Astrocyte of the hippocampus (primary cell): ENCODE measurements at places on chromosomes 3 and 15.

DNA sequence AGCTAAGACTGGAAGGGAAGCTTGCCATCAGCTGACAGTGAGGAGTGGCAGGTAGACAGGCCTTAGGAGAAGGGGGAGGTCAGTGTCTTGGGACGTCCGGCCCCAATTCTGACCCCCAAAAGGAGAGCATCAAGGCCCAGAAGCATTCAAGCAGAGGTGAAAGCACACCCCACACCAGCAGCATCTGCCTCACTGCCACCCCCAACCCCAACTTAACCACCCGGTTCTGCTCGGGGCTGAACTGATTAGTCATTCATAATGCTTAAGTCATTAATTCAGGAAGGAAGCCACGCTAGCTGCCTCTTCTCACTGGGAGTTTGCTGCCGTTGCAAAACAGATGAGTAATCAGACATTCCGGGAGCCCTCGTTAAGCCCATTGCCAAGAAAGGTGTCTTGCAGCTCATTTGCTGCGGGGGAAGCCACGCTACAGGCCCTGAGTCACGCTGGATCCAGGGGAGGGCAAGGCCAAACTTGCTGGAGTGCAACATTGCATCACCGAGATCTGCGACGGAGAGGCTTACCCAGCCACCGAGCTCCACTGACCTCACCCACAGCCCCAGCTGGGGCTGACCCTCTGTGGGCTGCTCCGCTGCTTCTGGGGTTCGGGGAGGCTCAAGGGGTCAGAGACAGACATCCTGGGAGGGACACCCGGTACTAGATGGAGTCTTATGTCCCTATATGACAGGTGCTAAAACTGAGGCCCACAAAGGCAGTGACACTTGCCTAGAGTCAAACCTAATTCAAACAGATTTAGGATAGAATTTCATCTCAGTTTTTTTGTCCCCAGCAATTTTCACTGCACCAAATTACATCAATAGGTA lies 46.4 kb upstream of the HES1 start:
- DNase-seq = peak; percentile 98

GRCh38 chr3:107630779-107631178 lies 108.0 kb downstream of the BBX start:
- no peak for DNase-seq

GRCh38 chr15:40031300-40031699 lies 7.7 kb downstream of the SRP14 start:
- DNase-seq = no peak

DNA sequence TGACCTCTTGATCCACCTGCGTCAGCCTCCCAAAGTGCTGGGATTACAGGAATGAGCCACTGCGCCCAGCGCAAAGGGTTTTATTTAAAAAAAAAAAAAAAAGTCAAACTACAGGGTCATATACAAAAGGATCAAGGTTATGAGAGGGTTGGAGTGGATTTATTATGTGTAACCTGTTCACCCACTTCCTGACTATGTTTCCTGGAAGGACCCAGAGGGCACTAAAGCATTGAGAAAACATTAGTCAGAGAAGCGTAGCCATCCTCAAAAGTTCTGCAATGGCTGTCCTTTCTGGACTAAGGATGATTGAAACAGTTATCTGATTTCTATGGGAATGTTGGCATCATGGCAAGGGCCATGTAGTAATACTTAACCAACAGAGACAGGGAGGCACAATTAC lies 7.3 kb upstream of the SCAPER start:
- no peak for DNase-seq

GRCh38 chr3:15102256-15102655 lies 3.3 kb upstream of the RBSN start:
- no peak for DNase-seq

- DNase-seq = peak; percentile 18
These were observed 59.5 kb downstream of the SCN11A start for GRCh38 chr3:38992117-38992760.

- DNase-seq = no peak
These were observed 929.2 kb upstream of the CFAP20DC start for GRCh38 chr3:59978979-59979378.

- DNase-seq = no peak
These were observed 42.3 kb downstream of the FBXO22 start for GRCh38 chr15:75945953-75946352.

GRCh38 chr15:57962887-57963286 lies 102.6 kb downstream of the ALDH1A2 start:
- DNase-seq = no peak

GRCh38 chr15:91376038-91376437 lies 276.0 kb downstream of the SV2B start:
- peak; percentile 14 for DNase-seq

GRCh38 chr3:195873971-195874370 lies 34.4 kb downstream of the TNK2 start:
- DNase-seq = peak; percentile 60

- no peak for DNase-seq
These were observed 43.5 kb upstream of the STXBP5L start for GRCh38 chr3:120864541-120864940.

GRCh38 chr15:27506752-27507151 lies 535.8 kb downstream of the GABRG3 start:
- no peak for DNase-seq

- DNase-seq = no peak
These were observed 325.6 kb upstream of the TLE3 start for GRCh38 chr15:70423267-70423666.

DNA sequence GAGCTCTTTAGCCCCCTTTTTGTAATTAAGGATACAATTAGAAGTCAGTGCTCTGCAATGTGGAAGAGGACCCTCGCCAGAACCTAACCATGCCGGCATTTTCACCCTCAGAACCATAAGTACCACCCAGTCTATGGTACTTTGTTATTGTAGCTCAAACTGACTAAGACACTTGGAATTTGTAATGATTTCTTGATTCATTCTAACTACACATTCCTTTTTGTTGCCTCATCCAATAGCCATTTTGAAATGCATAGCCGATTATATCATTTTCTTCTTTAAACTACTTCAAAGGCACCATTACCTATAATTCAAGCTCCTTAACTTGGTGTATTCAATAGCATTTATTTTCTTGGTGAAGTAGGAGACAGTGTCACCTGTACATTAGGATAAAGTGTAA lies 61.4 kb downstream of the GLB1 start:
- DNase-seq = peak; percentile 65

DNA sequence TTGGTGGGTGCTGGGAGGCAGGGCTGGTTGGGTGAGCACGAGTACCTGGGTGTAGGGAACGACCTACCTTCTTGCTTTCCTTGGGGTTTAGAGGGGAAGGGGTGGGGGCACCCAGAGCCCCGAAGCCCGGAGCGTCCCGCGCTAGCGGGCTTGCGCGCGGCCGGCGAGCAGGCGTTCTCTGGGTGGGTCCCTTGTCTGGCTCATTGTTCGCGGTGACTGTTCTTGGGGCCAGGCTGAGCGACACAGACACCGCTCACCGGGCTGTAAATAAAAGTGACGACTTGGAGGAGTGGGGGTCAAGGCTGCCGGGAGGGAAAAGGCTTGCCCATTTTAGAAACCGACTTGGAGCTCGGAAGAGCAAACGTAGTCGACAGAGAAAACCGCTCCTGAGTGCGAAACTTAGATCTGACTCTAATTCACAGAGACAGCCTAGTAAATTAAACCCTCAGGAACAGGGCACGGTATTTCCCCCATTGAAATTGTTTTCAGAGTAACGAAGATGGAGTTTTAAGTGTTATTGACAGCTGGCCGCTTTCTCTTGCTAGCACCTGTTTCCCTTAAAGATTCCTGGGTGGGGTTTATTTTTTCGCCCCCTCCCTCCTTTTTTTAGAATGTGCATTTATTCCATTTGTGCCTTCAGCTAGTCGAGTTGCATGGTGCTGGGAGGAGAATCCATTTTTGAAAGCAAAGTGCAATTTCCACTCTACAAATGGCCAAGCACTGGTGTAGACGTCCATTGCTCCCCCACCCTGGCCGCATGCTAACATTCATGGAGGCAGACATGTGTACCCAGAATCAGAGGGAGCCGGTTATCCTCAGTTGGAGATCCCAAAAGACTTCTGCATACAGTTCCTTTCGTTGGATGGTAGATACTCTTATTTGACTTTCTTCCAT lies 532.1 kb upstream of the SEMA6D start:
- peak; percentile 20 for DNase-seq

- DNase-seq = peak; percentile 71
These were observed 14.9 kb downstream of the PLEKHO2 start for GRCh38 chr15:64856429-64857145.

DNA sequence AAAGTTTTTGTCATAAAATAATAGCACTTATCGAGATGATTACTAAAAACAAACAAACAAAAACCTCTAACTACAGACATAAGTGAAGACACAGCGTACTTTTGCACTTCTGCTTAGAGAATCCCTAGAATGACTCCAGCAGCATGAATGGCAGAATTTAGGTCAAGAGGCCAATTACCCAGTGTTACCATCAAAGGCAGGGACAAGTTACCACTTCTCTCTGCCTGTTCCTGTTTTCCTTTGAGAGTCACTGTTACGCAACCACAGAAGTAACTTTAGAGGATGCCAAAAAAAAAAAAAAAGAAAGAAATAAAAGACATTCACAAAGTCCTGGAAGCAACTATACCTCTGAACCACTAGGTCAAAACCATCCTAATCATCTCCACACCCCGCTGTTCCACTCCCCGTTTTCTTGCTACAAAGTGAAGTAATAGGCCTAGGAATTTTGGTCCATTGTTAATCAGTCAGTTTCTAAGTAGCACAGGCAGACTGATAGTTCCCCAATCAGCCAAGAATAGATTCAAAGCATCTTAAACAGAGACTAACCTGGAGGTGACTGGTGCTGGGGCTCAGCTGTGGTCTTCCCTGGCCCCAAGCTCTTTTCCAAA lies 41.9 kb downstream of the FMN1 start:
- DNase-seq = peak; percentile 51

DNA sequence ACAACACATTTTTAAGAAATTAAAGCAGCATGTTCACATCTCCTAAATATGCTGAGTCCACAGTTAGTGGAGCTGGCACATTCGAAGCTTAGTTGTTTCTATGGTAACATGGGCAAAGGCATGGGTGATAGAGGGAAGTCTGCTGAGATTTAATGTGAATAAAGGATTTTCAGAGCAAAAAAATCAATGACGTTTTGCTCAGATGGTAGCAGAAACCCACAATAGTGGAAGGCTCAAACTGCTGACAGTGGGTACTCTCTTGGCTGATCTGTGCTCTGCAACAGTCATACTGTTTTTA lies 795.1 kb upstream of the ARPP21 start:
- DNase-seq = peak; percentile 13

DNA sequence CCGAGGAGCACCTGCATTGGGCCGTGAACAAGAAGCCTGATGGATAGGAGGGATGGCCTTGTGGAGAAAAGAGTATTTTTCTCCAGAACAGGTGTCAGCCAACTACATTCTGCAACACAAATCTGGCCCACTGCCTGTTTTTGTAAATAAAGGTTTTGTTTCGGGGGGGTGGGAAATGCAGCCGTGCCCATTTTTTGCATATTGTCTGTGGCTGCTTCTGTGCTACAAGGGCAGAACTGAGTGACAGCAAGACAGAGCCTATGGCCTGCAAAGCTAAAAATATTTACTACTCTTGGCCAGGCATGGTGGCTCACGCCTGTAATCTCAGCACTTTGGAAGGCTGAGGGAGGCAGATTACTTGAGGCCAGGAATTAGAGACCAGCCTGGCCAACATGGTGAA lies 95.9 kb upstream of the AKAP13 start:
- no peak for DNase-seq

DNA sequence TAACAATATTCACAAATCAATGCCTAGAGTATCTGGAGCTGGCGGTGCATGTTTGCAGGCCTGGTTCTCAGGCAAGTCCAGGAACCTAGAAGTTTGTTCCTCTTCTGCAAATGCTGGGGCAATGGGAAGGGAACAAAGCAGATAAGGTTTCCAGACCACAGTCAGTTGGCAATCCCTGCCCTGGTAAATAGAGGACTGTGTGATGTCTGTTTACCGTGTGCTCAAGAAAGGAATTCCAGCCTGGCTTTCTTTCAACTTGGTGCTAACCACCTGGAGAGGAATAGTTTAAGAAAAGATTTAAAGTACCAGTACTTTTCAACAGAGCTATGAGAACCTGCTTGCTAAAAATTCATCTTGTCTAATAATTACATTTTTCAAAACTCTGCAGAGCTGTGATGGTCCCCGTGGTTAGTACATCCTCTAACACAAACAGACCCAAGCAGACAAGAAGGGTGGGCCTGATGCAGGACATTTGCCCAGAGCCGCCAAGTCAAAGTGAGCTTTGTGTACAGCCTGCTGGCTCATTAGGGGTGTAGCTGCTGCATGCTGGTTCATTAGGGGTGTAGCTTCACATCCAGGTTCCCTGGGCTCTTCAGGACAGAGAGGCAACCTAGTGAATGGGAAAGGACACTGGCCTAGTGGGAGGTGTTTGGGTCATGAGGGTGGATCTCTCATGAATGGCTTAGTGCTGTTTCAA lies 220.5 kb downstream of the SQOR start:
- DNase-seq = peak; percentile 50

DNA sequence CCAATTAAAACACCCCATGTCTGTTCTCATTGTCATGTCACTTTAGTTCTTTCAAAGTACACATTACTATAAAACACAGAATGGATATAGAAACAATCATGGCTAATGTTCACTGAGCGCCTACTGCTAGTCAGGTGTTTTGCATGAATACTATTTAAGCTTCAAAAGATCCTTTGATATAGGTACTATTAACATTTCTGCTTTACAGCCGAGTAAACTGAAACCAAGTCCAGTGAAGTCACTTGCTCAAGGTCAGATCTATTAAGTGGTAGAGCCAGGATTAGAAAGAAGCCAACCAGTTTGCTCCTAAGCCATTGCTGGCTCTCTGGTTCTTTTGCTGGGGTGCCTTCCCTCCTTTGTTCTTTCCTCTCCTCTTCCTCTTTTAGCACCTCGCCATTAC lies 32.4 kb upstream of the NMNAT3 start:
- DNase-seq = no peak

DNA sequence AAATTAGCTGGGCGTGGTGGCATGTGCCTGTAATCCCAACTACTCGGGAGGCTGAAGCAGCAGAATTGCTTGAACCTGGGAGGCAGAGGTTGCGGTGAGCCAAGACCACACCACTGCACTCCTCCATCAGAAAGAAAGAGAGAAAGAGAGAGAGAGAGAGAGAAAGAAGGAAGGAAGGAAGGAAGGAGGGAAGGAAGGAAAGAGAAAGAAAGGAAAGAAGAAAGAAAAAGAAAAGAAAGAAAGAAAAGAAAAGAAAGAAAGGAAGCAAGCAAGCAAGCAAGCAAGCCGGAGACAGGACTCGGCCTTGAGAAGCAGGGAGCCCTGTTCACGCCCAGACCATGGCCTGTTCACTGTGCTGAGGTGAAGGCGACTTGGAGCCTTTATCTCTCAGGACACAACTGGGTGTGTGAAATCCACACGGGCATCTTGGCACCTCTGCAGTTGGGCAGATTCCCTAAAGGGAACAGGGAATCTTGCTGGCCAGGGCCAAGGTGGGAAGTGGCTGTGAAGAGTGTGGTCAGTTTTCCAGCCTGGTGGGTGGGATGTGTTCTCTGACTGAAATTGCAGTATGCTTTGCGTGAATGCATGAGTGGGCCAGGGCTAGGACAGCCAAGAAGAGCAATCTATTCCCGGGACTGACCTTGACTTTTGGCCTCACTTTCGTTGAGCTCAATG lies 90.3 kb downstream of the CORO2B start:
- DNase-seq = no peak

DNA sequence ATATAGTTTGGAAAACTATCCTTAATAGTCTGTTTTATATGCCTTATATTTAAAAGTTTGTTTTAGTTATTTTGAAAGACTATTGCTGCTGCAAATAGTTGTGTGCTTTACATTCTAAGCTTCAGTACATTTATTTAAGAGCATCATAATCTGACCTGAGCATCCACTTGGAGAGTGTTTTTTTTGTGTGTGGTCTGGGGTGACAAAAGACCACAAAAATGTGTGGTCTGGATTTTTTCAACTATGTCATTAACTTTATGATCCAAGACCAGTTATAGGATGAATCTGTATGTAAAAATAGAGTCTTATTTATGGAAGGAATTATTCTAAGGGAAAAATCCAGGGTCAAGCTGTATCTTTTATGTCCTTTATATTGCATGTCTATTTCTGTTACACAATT lies 77.4 kb downstream of the SLTM start:
- peak; percentile 36 for DNase-seq
